ENCODE measurements at places on chromosomes 3 and 15.

GRCh38 chr3:56630966-56631365, 52.1 kb downstream of the TASOR start:
- no peak for DNase-seq

DNA sequence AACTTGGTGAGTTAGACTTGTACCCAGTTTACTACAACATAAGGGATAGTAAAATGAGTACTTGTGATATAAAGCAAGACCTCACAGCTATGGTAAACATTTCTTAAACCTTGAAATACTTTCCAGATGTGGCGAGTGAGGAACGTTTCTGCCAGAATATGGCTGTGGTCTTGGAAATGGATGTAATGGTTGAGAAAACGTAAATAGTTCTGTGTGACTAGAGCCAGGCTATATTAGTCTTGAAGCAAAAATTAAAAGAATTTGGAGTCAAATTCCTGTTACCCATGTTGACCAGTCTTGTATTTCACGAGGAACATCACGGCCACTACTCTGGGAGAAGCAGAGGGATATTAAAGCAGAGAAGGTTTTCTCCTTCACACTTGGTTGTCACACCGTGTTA, 15.3 kb downstream of the OR4F15 start:
- no peak for DNase-seq

GRCh38 chr3:12467746-12468145, 16.5 kb upstream of the TSEN2 start:
- DNase-seq, result no peak

DNA sequence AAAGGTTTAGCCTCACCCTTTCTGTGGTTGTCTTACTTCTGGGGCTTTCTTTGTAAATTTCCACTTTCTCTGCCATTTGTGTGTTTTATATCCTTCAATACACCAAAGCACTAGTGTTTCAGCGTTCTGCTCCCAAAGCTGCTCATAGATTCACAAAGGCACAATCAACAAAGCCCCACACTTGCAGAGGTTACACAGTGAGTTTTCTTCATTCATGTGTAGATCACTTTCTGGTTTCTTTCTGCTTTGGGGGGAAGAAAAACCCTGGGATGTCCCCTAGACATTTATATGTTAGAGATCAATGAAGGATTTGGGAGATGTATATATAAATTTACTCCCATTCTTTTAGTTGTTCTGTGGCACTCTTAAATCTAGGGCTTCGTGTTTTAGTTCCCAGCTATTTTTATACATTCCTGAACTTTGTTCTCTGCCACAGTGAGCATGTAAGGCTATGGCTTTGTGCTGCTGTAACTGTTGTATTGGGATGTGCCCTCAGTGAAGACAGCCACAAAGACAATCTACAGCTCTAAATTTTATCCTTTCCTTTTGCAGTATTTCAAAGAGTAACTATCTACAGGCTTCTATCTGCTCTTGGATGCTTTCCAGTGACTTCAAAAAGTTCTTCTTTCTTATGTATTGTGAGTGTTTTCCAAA, 636.5 kb downstream of the ZBBX start:
- DNase-seq, result no peak

All from stimulated activated CD8-positive, alpha-beta memory T cell treated with anti-CD3 and anti-CD28 coated beads, Interleukin-4, amount 100 ng/mL, for 1 hour (primary cell).